ENCODE measurements at places on chromosomes 11 and 22. TPM values are rescaled to one million over a fixed set of nuclear protein-coding genes. Genes with fewer than 3 reads are reported as not detected.

TCN1 gene
- total RNA-seq: not detected

OR10D3 gene
- not detected for total RNA-seq

C22orf42 gene
- not detected for total RNA-seq

BACE1 gene
- total RNA-seq: 9.3 TPM

SLC25A18 gene
- not detected for total RNA-seq

MMP27 gene
- not detected for total RNA-seq

Measured in pulmonary artery endothelial cell (primary cell).